ENCODE measurements at places on chromosomes 2 and 18. TPM values are rescaled to one million over a fixed set of nuclear protein-coding genes. Genes with fewer than 3 reads are reported as not detected.

The ZNF385B gene
- under 0.01 TPM for total RNA-seq

The NEMP2 gene
- 5.1 TPM for total RNA-seq

The FN1 gene
- total RNA-seq: 9,792 TPM

The TEKT4 gene
- not detected for total RNA-seq

The ZC3H8 gene
- total RNA-seq: 8.3 TPM

The SP9 gene
- under 0.01 TPM for total RNA-seq

The C1GALT1C1L gene
- total RNA-seq: 0.97 TPM

The NAT8 gene
- total RNA-seq: not detected

The RAD51AP2 gene
- total RNA-seq: not detected

The LIPG gene
- total RNA-seq: 0.24 TPM

The LYG1 gene
- 0.32 TPM for total RNA-seq

The GALNT14 gene
- 12.8 TPM for total RNA-seq

The AQP12A gene
- total RNA-seq: not detected

The LYPD1 gene
- under 0.01 TPM for total RNA-seq

The PXDN gene
- total RNA-seq: 119 TPM

The AFF3 gene
- total RNA-seq: 4.0 TPM

The ZNF804A gene
- total RNA-seq: 0.12 TPM

The PRR30 gene
- total RNA-seq: not detected

The ZNF396 gene
- total RNA-seq: 1.2 TPM

The POTEJ gene
- not detected for total RNA-seq

The M1AP gene
- 0.16 TPM for total RNA-seq

The GKN1 gene
- not detected for total RNA-seq

The SF3B6 gene
- total RNA-seq: 70.6 TPM

The PRKAG3 gene
- total RNA-seq: not detected

The ERBB4 gene
- total RNA-seq: under 0.01 TPM

The TDRD15 gene
- not detected for total RNA-seq

The KIAA2012 gene
- not detected for total RNA-seq

The ZSWIM2 gene
- total RNA-seq: 0.81 TPM

The PROKR1 gene
- not detected for total RNA-seq

The HSBP1L1 gene
- 4.1 TPM for total RNA-seq

The IL36A gene
- not detected for total RNA-seq

The CROCC2 gene
- total RNA-seq: 0.81 TPM

The UGT1A4 gene
- total RNA-seq: not detected

The PPP1CB gene
- 161 TPM for total RNA-seq

The SIGLEC15 gene
- total RNA-seq: 1.9 TPM

The ZEB2 gene
- 108 TPM for total RNA-seq

The PARD3B gene
- total RNA-seq: 27.1 TPM

The FASTKD1 gene
- 18.0 TPM for total RNA-seq

The CSRNP3 gene
- 1.6 TPM for total RNA-seq

The SLC4A5 gene
- 0.81 TPM for total RNA-seq

The RAB12 gene
- 55.7 TPM for total RNA-seq

The VWA3B gene
- not detected for total RNA-seq

The IL36RN gene
- total RNA-seq: not detected

The AKAIN1 gene
- total RNA-seq: not detected

The GAREM2 gene
- total RNA-seq: 3.3 TPM

The TIGD1 gene
- 6.5 TPM for total RNA-seq

The FBXO41 gene
- 1.5 TPM for total RNA-seq

The SLC23A3 gene
- total RNA-seq: 1.5 TPM

The RAMP1 gene
- total RNA-seq: 0.85 TPM

The FBLN7 gene
- total RNA-seq: 1.3 TPM

The YES1 gene
- 102 TPM for total RNA-seq

The SETBP1 gene
- total RNA-seq: 32.0 TPM

The CXCR4 gene
- total RNA-seq: not detected

All from hair follicle dermal papilla cell (primary cell).